ENCODE measurements at places on chromosomes 3 and 15.

DNA sequence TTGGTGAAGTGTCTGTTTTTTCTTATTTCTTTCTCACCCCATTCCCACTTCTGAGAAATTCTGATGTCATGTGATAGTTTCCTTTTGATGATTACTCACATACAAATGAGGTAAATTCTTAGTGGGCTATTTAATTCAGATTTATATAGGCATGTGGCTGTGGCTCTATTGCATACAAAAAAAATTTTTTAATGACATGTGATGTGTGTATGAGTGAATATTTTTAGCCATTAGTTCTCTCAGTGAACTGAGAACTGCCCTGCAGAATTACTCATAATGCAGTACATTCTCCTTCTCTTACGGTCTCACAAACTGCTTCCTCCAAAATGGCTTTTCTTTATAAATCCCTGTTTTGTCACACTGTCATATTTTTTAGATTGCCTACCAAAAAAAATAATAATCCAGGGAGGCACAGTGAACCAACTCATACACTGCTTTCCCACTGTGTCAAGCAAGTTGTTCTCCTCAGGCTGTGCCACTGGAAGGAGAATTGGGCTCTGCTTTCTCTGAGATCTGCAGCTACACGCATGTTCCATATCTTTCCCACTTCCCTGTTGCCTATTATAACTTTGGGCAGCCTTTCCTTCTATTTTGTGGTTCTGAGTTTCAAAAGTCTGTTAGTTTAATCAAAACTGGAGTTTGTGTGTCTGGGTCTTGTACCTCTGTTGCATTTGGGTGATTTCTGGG lies 415.7 kb upstream of the THBS1 start:
- DNase-seq: no peak

DNA sequence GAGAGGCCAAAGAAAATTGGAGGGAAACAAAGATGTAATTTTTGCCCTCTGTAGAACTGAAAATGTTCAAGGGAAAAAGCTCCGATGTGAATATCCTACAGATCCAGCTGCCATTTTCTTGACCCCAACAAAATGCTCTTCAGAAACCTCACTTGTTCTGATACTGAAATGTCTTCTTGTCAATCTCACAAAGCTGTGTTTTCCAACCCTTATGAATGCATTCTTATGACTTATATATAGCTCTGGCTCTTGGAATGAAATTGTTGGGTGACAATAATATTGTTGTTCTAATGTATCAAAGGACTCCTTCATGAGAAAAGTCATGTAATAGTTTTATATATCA lies 157.1 kb upstream of the TGFBR2 start:
- DNase-seq: no peak

- DNase-seq: no peak
These were observed 226.8 kb downstream of the DTWD1 start for GRCh38 chr15:49847423-49848281.

- no peak for DNase-seq
These were observed 236.0 kb downstream of the UBE2E2 start for GRCh38 chr3:23439080-23439479.

- no peak for DNase-seq
These were observed 26.6 kb downstream of the ITGB5 start for GRCh38 chr3:124860599-124860998.

DNA sequence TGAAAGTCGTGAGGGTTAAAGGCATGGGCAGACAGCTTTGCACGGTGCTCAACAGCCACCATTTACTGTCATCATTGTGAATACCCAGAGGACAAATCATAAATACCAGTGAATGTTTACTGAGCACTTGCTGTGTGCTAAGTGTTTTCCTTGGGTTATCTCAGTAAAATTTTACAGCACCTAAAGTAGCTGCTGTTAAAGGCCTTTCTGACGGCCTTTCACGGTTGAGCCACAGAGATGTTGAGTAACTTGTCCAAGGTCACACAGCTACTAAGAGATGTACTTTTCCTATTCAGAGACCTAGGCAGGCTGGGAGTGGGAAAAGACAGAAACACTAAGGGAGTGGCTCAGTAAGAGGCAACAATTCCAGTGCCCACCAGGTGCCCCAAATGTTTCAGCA lies 393 bp upstream of the CPNE9 start:
- no peak for DNase-seq

DNA sequence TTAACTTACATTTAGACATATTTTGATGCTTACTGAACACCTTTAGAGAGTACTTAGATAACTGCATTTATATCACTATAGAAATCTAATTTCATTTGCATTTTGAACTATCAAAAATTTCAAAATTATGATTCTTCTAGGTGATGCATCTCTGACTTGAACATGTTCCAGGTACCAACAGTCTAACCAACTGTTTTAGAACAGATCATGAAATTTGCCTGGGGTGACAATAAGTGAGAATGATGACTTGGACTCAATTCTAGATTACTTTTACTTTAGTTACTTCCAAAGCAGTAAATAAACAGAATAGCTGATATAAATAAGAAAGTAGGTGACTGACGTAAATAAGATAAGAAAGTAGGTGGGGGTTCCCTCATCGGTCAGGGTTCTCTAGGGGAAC lies 307.8 kb downstream of the BCHE start:
- no peak for DNase-seq

- DNase-seq: no peak
These were observed 31.1 kb downstream of the MAGEL2 start for GRCh38 chr15:23616536-23616935.

DNA sequence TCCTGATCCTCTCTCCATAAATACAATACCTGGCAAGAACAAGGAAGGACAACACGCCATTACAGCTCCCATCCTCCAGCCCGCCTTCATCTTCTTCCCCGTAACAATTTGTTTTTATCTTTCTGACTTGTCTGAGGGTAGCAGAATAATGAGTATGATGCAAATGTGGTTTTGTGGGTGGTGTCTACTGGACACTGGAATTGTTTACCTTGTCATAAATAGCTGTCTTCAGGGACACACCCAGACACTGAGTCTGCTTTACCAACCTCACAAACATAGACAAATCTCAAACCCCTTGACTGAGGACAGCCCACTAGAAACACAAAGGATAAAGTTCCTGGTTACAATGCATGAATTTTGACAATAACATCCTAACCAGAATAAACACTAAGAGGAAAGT lies 13.4 kb downstream of the WDR72 start:
- no peak for DNase-seq

DNA sequence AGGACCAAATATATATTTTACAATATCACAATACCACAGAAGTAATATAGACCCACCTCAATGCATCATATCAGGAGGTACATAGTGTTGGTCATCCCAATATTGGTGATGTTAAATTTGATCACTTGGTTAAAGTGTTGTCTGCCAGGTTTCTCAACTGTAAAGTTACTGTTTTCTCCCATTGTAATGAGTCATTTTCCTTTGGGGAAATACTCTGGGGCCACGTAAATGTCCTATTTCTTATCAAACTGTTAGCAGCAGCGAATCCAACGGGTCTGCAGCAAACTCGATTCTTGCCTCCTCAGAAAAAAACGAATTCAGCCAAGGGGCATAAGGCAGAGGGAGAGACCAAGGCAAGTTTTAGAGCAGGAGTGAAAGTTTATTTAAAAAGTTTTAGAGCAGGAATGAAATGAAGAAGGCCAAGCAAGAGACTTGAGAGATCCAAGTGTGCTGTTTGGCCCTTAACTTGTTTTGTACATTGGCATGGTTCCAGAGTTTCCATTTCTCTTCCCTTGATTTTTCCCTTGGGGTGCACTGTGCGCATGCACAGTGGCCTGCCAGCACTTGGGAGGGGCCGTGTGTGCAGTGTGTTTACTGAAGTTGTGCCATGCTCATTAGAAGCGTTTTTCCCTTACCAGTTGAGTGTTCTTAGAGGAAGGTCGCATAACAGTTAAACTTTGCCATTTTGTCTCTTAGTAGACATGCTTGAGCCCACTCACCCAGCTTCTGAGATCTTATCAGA lies 512.5 kb downstream of the AGBL1 start:
- DNase-seq: peak; percentile 0

DNA sequence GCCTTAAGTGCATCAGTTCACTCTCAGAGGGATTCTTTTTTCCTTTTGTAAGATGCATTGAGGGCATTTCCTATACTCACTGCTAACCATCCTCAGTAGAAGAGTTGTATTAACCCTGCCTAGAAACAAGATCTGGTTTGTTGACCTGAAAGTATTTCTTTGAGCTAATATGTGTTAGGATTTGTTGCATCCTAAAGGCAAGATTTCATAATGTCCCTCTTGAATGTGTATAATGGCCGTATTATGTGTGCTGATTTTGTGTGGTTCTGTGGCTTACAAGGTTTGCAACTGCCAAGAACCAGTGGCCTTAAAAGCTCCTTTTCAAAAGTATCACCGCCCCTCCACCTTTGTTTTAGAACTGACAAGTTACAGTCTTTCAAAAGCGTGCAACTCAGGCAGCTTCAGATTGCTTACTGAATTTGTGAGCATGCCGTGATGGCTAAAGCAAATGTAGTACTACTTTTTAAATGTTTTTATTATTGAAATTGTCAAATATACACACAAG lies 182.0 kb upstream of the BHLHE40 start:
- DNase-seq: no peak

GRCh38 chr3:59808446-59808845 lies 758.6 kb upstream of the CFAP20DC start:
- DNase-seq: no peak

GRCh38 chr15:62112616-62113593 lies 46.1 kb downstream of the C2CD4A start:
- DNase-seq: no peak

DNA sequence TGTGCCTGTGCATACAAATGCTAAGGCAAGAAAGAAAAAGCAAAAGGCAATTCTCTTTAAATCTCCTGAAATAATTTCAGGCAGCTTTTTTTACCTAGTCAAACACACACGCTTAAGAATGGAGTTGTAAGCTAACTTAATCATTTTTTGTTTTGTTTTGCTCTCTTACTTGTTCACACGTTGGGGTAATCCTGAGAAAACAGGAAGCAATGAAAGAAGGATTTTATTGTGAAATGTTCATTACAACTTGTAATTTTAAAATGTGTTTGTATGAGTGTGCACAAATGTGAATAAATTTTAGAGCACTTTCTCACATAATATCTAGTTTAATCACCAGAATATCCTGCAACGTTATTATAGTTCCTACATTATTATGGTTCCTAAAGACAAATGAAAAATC lies 263.8 kb downstream of the LPP start:
- DNase-seq: no peak

DNA sequence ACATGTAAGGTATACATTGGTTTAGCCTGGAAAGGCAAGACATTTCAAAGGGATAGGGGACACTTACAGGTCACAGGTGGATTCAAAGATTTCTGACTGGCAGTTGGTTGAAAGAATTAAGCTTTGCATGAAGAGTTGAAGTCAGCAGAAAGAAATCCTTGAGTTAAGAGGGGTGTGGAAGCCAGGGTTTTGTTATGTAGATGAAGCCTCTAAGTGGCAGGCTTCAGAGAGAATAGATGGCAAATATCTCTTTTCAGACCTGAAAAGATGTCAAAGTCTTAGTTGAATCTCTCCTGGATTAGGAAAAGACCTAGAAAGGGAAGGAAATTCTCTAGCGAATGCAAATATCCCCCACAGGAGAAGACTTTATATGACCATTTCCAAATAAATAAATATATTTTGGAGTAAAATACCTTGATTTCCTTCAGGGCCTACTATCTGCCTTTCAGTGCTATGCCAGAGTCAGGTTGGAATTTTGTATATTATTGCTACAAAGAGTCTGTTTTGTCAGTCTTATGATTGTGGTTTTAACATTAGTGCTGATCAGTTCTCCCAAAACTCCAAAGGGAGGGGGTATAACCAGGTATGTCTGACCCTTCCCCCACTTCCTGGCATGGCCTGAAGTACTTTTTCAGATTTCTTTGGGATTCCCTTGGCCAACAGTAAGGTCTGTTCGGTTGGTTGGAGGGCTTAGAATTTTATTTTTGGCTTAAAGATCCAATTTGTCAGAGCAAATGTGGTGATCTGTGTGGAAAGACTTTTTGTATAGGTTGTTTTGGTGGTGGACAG lies 286.4 kb downstream of the LRTM1 start:
- no peak for DNase-seq

DNA sequence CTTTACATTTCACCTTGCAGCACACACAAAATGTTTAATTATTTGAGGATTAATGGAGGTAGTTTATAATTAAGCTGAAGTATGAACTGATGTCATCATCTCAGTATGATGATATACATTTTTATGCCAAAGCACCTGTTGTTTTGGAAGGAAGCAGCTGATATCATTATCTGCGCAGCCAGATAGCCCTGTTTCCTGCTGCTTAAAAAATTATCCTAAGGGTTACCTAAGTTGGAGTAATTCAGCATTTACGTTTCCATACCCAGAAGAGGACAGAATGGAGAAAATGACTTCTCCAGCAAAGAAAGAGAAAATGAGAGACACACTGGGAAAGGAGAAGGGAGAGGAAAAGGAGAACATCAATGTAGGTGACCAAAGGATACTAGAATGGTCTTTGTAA lies 370.3 kb upstream of the PLSCR5 start:
- no peak for DNase-seq

DNA sequence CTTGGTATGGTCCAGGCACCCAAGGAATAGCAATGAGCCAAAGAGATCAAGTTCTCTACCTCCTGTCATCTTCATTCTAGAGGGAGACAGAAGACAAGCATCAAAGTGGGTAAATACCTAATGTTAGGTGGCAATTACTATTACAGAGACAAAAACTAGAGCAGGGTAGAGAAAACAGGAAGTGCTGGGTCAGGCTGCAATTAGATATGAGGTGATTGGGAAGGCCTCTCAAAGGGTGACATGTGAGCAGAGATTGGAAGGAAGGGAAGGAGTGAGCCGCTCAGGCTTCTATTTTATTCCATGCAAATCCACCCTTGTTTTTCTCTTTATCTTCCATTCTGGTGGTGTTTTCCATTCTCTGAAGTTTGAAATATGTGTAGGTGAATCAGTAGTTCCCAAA lies 37.4 kb downstream of the EBLN2 start:
- no peak for DNase-seq

- DNase-seq: peak; percentile 96
These were observed 35.4 kb downstream of the LIPC start for GRCh38 chr15:58467121-58467721.

DNA sequence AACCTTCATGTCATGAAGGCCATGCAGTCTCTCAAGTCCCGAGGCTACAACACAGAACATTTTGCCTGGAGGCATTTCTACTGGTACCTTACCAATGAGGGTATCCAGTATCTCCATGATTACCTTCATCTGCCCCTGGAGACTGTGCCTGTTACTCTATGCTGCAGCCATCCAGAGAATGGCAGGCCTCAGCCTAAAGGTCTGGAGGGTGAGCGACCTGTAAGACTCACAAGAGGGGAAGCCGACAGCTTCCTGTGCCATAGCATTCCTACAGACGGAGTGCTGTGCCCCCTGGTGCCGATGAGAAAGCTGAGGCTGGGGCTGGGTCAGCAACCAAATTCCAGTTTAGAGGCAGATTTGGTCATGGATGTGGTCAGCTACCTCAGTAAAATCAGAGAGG lies 51.3 kb upstream of the CADPS start:
- no peak for DNase-seq

DNA sequence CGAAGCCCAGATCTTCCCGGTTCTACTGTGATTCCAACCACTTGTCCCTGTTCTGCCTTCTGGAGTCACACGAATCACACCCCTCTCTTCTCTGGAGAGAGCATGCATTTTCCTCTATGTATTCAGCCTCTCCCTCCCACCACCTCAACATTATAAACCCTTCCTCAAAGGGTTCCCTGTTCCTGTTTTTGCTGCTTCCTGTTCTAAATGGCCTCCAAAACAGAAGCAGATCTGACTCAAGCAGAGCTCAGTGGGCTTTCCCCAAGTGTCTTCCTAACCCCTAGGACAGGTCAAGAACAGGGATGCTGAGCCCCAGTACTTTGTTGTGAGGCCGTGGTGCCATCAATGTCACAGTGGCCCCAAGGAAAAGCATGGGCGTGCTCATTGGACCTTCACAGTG lies 75.7 kb upstream of the ARNT2 start:
- DNase-seq: no peak
